Stimulated activated CD8-positive, alpha-beta memory T cell treated with anti-CD3 and anti-CD28 coated beads, Interleukin-15, amount 100 ng/mL, for 48 hours (primary cell): ENCODE measurements at places on chromosomes 1 and 21.
A peak's percentile ranks its signal among the peaks of the same experiment; 100 is the strongest.

- no peak for DNase-seq
These were observed 47.9 kb downstream of the CDC7 start for GRCh38 chr1:91548376-91549040.

- DNase-seq: no peak
These were observed 14.2 kb upstream of the F13B start for GRCh38 chr1:197081117-197081753.

GRCh38 chr1:237492359-237492758, 398.4 kb downstream of the ZP4 start:
- DNase-seq: no peak

- DNase-seq: no peak
These were observed 1.6 kb upstream of the PLA2G2C start for GRCh38 chr1:20187813-20188454.

DNA sequence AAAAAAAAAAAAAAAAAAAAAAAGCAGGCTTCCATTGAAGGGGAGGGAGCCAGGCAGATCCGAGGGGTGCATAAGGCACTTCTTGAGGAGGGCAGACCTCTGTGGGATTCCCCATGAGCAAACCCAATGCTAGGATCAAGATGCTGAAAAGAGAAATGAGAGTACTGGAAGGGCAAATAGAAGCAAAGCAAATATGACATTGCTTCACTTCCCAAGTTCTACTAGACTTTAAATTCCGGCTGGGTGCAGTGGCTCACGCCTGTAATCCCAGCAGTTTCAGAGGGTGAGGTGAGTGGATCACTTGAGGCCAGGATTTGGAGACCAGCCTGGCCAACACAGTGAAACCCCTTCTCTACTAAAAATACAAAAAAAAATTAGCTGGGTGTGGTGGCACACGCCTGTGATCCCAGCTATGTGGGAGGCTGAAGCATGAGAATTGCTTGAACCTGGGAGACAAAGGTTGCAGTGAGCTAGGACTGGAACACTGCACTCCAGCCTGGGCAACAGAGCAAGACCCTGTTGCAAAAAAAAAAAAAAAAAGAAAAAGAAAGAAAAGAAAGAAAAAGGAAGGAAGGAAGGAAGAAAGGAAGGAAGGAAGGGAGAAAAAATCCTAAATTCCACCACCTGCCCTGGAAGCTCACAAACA, 23.1 kb upstream of the PALMD start:
- DNase-seq: no peak

GRCh38 chr1:223844787-223845036, 1.0 kb downstream of the TP53BP2 start:
- DNase-seq: peak; percentile 40

GRCh38 chr1:60923389-60924087, 158.8 kb upstream of the NFIA start:
- DNase-seq: no peak

GRCh38 chr1:94989398-94989797, 62.5 kb upstream of the CNN3 start:
- no peak for DNase-seq

- no peak for DNase-seq
These were observed 519.2 kb upstream of the ZP4 start for GRCh38 chr1:238409932-238410331.

GRCh38 chr1:6218375-6219164, 12.7 kb downstream of the RNF207 start:
- DNase-seq: no peak

GRCh38 chr1:167149793-167150491, 56.1 kb downstream of the STYXL2 start:
- DNase-seq: no peak

- DNase-seq: no peak
These were observed 17.2 kb downstream of the MEF2D start for GRCh38 chr1:156483397-156483796.

DNA sequence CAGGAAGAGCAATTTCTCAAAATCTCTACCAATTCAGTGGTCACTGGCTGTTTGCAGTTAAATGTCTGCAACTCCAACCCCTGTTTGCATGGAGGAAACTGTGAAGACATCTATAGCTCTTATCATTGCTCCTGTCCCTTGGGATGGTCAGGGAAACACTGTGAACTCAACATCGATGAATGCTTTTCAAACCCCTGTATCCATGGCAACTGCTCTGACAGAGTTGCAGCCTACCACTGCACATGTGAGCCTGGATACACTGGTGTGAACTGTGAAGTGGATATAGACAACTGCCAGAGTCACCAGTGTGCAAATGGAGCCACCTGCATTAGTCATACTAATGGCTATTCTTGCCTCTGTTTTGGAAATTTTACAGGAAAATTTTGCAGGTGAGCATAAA, 167.2 kb downstream of the CRB1 start:
- no peak for DNase-seq

- DNase-seq: no peak
These were observed 20.5 kb downstream of the HTR1D start for GRCh38 chr1:23196627-23197328.

DNA sequence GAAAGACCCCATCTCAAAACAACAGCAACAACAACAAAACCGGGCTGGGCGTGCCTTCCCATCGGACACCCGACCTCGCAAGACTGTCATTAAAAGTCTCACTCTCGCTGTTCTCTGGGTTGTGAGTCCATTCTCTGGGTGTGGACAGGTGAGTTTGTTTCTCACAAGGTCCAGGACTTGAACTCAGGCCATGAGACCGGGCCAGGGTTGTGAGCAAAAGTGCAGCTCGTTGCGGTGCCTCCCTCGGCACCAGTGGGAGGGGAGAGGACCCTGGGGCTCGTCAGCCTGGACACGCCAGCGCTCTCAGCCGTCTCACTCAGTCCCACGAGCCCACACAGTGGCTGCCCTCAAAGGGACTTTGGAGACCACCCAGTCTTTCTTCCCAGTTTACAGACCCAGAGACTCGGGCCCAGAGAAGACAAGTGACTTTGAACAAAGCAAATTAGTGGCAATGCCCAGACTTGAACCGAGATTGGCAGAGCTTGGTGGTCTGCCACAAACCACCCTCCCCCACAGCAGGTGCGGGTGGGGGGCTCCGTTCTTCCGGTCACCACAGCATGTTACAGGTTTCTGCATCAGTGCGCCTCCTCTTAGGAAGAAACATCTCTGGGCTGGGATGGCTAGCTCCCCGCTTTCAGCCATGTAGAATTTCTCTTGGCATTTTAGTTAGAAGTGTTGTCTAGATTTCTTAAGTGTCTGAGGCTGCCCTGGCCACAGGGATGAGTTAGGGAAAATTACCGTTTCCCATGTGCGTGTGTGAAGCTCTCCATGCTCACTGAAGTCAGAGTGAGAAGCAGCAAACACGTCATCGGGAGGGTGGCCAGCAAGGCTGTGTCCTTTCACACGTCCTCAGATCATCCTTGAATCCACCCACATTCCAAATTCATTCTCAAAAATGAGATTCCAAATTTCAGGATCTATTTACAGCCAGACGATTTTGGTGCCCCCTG, 28.3 kb downstream of the LRRC3 start:
- no peak for DNase-seq

GRCh38 chr1:37485902-37486679, 11.7 kb downstream of the ZC3H12A start:
- DNase-seq: no peak

- DNase-seq: no peak
These were observed 200.6 kb downstream of the GRIK1 start for GRCh38 chr21:29739176-29739575.

DNA sequence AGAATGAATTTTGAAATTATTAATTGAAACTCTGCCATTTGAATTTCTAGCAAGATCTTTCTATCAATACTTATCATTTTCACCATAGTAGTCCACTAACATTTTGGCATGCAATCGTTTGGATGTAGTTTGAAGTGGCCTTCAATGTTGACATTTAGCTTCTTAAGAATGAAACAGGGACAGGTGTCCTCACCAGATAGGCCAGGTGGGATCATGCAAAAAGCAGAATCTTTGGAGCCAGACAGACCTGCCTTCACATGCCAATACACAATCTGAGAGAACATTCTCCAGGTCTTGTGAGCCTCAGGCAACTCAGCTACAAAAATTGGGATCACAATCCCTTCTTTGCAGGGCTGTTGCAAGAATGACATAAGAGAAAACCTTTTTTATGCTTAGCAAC, 18.3 kb upstream of the HSPA13 start:
- no peak for DNase-seq

DNA sequence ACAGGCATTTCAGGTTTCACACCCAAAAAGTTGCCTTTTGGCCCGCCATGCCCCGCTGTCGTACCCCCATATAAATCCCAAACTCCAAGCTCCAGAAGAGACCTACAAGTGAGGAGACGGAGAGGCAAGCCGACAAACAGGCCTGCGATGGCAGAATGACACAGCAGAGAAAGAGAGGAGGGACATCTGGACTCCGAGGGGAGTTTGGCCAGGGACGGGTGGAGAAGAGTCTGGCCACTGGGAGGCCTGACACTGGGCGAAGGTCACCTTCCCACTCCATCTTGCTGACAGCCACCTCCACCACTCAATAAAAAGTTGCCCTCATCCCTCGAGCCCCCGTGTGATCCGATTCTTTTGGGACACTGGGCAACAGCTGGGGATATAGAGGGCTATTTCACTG, 1.9 kb upstream of the CFH start:
- DNase-seq: no peak

DNA sequence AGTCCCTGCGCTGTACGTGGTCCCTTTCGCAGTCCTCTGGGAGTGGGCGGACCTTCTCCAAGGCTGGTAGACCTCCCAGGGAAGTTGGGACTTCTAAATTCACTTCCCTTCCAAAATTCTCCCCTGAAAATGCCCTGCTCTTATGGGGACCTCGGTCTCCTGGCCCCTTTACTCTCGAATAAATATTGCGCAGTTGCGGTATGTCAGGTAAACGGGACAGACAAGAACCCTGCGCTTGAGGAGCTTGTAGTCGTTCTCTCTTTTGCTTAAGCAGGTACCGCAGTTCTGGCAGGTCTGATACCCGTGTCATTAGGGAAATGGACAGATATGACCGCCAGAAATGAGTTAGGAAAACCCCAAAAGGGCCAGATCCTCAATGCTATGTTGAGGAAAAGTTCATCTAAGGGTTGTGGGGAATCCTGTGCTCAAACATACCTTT, 561 bp downstream of the KIF2C start:
- DNase-seq: no peak

DNA sequence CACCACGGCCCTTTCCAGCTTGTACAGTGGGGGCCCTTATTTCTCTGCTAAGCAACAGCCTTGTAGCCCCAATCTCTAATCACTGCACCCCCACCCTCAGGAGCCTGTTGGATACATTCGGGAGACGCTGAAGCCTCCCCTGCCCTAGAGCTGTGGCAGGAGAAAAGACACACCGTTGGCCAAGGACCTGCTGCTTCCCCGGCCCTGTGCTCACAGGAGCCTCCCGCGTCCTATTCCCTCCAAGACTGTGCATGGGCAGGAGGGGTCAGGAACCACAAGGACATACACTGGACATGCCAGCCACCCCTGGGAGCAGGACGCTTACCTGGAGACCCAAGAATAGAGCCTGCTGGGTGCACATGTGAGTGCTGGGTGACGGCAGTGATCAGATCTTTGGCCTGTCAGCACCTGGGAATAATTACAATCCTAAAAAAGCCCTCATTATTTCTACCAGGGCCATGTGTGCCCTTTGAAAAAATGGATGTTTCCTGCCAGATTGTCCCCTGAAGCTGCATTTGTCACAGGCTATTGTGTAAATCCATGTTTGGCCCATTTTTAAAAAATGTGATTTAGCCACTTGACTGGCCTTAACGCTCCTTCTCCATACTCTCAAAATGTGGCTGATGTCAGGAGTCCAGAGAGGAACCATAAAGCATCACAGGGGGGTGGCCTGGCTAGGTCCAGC, 590.6 kb downstream of the MATN1 start:
- no peak for DNase-seq

GRCh38 chr1:165861911-165862310, 34.5 kb downstream of the UCK2 start:
- DNase-seq: no peak

- DNase-seq: no peak
These were observed 77.7 kb upstream of the TMEM51 start for GRCh38 chr1:15075817-15076216.

- DNase-seq: no peak
These were observed 2.2 kb downstream of the LAD1 start for GRCh38 chr1:201396861-201397464.

GRCh38 chr1:235093013-235093695, 35.5 kb downstream of the TOMM20 start:
- no peak for DNase-seq

DNA sequence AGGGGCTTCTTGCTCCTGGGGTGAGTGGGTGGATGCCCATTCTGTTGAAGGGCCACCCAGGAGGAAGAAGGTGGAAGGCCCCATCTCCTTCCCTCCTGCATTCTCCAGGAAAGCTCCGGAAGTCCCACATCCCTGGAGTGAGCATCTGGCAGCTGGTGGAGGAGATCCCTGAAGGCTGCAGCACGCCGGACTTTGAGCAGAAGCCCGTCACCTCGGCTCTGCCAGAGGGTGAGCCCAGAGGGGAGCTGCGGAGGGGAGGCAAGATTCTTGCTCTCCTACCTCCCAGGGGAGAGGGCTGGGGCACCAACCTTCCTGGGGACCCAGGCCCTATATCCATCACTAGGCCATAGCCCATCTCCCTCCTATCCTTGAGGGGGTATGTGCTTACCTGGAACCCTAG, 3.4 kb downstream of the IGFN1 start:
- no peak for DNase-seq

GRCh38 chr1:166927701-166928100, 47.6 kb downstream of the ILDR2 start:
- DNase-seq: no peak

- DNase-seq: no peak
These were observed 32.3 kb downstream of the PRDM16 start for GRCh38 chr1:3101124-3101939.

DNA sequence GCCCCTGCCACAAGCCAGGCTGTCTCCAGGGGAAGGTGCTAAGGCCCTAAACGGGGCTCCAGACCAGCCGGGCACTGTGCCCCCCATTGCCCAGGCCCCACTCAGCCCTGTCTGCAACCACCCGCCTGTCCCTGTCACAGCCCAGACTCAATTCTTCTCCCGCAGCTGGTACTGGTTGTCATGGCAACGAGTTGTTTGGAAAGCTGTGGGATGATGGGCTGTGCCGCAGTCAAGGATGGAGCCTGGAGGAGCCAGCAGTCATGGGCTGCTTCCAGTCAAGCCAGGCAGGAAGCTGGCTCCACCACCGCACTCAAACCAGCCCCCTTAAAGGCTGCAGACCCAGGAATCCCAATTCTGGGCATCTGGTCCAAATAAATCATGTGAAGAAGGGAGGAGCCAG, 4.2 kb downstream of the SPOCD1 start:
- DNase-seq: no peak

- no peak for DNase-seq
These were observed 747 bp downstream of the ADAMTS1 start for GRCh38 chr21:26844258-26845065.

DNA sequence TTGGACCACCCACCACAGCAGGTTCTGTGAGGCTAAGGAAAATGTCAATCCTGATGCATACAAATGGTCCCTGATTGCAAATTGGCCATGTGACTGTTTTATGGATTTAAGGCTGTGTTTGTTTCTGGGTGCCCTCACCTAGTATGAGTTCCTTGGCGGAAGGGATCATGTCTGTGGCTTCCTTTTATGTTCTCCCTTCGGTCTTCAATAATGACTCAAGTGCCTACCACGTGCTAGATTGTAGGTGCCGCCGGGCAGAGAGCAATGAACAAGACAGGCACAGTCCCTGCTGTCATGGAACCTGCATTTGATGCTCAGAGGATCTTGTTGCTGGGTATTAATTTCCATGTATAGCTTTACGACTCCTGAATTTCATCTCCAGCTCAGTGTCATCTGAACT, 9.8 kb upstream of the VWA5B1 start:
- DNase-seq: no peak
